ENCODE measurements at places on chromosomes 12 and 14.

- DNase-seq = no peak
These were observed 31.0 kb downstream of the RNF34 start for GRCh38 chr12:121430833-121431415.

GRCh38 chr12:108341356-108341755 lies 2.2 kb upstream of the CMKLR1 start:
- no peak for DNase-seq

GRCh38 chr12:50567926-50568325 lies 63.1 kb downstream of the DIP2B start:
- DNase-seq = no peak

GRCh38 chr12:130083002-130083401 lies 79.3 kb upstream of the FZD10 start:
- no peak for DNase-seq

DNA sequence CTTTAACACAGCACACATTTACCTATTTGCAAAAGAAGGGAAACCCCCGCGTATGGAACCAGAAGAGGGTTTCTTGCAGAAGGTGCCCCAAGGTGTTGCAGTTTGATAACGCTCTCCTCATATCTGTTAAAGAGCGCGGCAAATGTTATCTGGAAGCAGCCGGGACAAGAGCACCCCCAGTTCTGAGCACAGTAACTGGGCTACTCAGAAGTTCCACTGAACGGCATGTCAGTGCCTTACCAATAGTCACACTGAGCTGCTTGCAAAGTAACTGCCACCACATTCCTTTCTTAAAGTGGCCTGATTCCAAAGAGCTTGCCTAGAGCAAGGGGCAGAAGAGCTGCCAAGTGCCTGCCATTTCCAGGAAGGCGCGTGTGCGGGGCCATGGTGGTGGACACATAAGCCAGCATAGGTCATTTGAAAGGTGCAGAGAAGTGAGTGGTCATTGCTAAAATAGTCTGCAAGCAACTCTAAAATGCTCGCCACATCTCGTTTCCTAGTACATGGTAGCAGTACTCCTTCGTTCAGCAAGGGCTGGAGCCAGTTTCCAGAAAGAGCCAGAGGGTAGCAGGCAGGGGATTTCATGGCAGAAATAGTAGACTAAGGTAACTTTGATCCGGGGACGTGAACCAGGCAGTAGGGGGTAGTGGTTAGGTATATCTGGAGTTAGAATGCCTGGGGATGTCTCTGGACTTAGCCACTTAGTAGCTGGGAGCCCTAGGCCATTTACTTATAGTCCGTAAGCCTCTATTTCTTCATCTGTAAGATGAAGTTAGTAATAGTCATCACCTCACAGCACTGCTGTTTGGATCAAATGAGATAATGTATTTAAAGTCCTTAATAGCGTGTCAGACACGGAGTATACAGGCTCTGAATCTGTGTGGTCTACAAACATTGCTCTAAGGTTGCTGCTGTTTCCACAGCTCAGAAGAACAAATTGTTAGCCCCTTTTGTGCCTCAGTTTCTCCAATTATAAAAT lies 37.6 kb downstream of the SPTB start:
- no peak for DNase-seq

DNA sequence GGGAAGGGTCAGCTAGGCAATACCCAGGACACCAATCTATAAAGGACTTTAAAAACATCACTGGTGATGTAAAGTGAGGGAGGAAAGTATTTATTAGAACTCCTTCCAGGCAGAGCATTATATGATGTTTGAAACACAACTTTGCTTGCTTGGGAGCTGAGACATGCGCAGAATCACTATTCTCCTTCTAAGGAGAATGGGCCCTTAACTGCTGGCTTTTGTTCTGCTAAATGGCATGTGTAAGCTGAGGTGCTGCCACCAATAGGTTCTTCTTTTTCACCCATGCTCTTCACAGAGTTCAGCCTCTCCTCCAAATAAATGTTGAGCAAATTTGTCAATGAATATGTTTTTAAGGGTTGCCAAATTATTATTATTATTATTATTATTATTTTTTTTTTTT lies 3.9 kb downstream of the STAC3 start:
- DNase-seq = no peak

- no peak for DNase-seq
These were observed 8.9 kb upstream of the SAV1 start for GRCh38 chr14:50676814-50677516.

DNA sequence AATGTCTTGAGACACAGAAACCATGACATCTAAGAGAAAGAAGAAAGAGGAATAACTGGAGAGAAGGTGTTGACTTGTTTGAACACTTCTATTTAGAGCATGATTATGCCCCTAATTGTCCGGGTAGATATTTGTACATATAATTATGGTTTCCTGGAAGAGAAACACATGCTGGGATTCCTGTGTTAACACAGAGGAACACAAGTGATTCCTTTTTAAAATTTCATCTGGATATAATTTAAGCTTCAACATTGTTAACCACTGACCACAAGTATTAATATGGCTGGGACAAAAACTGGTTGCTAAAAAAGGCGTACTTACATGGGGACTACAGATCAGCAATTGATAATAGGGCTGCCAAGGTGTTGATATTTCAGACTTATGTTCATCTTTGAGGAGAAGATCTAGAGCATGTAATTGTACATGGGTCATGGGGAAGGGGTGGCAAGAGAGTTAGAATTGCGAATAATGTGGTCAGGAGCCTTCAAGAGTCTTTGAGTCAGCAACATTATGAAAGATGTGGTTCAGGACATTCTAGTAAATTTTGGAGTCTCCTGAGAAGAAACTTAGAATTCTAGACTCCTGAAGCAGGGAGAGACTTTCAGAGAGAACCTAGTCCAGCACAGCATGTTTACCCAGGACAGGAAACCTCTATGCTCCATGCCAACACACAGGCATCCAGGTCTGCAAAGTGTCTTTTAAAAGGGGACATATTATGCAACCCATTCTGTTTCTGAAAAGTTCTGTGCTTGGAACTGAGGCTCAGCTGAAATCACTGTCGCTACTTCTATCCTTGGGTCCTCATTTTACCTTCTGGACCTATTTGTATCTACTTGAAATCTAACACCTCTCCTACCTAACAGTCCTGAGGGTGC lies 56.5 kb downstream of the SLC38A1 start:
- no peak for DNase-seq

DNA sequence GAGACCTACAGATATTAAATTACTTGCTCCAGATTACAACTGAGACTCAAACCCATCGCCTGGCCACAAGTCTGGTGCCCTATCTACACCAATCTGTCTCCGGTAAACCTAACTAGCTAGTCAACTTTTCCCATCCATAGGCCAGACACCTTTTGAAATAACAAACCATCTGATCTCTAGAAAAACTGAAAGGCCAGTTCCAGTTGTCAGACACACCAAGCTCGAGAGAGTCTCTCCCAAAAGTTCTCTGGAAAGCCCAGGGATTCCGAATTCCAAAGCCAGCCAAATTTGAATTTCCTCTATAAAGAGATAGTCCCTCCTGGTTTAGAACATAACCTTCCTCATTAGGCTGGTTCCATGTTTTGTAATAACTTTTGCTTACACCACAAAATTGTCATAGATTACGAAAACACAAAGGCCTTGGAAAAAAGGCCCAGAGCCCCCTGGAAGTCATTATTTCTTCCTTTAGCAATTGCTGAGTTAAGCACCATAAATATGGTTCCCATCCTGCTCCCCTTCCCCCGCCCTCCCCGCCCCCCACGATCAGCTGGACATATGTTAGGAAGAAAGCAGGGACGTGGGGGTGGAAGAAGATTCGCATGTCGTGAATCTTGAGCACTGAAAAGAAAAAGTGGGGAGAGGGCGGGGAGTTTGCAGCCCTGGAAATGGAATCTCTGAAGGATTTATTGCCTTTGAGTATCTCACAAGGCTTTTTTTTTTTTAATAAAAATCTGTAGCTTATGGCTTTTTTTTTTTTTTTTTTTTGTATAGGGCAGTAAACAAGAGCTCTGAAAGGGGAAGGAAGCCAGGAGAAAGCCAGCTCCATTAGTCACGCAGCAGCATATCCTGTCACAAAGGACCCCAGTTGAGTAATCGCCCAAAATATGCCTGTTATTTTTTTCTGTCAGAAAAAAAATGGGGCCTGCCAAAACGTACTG lies 110.4 kb downstream of the ZFP36L1 start:
- peak; percentile 69 for DNase-seq

DNA sequence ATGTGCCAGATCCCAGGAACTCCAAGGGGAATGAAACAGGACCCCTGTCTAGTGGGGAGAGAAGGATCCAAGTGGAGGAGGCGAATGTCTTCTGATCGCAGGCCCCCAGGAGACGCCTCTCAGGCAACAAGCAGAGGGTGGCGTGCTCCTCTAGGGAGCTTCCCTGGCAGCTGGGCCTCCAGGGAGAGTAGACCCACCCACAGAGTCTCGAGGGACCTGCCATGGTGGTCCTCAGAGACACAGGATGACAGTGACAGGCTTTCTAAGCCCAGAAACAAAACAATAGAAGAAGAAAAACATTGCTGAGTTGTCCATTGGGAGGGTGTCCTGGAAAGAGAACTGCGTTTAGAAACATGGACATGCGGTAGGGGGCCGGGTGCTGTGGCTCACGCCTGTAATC lies 140.6 kb upstream of the MAP1LC3B2 start:
- no peak for DNase-seq

DNA sequence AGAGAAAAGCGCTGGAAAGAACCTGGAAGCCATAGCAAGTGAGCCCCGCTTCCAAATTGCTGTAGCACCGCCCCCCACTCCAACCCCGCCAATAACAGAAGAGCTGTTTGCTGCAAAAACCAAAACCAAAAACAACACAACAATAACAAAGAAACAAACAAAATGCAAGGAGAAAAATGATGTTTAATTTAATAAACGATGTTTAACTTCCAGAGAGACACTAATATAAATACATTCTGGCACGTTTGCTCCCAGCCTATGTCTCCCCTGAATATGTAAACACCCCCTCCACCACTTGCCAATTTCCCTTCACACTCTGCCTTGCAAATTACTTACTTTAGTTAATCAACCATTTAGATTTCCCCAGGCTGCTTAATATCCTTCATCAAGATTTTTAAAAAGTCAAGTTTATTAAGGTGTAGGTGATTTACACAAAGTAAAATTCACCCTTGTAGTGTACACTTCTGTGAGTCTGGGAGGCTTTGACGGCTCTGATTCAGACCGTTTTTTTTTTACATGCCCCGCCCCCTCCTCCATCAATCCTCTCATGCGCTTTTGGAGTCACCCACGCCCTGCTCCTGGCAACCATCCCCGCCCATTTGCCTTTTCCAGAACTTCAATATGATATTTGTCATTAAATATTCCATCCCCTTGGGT lies 482 bp upstream of the IFI27L2 start:
- peak; percentile 80 for DNase-seq

GRCh38 chr14:99174770-99175319 lies 97.2 kb downstream of the BCL11B start:
- no peak for DNase-seq

DNA sequence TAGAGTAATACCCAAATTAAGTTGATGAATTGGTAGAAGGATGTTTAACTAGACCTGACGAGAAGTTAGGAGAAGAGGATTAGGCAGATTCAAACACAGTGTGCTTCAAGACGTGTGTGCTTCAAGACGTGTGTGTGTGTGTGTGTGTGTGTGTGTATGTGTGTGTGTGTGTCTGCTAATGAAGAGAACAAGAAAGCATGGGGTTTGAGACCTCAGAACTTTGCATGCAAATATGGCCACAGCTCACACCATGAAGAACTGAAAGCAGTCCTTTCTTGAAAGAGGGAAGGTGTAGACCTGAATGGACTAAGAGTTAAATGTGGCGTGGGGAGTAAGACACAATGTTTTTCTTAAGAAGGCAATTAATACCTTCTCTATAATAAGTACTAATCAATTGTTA lies 32.5 kb upstream of the SSPN start:
- no peak for DNase-seq

DNA sequence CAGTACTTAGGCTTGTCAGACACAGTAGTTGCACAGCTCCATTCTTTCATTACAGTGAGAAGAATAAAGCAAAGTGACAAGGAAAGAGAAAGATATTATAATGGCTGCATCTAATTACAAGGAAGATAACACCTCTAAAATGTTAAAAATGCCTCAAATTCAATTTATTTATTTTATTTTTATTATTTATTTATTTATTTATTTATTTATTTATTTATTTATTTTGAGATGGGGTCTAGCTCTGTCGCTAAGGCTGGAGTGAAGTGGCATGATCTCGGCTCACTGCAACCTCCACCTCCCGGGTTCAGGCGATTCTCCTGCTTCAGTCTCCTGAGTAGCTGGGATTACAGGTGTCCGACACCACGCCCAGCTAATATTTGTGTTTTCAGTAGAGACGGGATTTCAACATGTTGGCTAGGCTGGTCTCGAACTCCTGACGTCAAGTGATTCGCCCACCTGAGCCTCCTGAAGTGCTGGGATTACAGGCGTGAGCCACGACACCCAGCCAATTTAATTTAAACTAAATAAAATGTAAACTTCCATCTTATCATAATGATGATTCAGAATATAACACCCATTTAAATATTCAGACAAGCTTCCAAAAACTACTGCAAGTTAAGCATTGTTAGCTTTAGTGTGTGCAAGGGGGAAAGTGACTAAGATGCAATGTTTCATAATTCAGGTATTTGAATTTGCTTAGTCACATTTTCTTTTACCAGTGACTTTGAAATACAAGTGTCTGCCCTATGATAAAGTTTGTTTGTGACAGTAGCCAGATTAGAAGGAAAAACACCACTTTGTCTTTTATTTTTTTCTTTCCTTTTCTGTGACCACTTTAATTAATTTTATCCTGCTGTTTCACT lies 2.4 kb upstream of the CFAP54 start:
- DNase-seq = no peak

DNA sequence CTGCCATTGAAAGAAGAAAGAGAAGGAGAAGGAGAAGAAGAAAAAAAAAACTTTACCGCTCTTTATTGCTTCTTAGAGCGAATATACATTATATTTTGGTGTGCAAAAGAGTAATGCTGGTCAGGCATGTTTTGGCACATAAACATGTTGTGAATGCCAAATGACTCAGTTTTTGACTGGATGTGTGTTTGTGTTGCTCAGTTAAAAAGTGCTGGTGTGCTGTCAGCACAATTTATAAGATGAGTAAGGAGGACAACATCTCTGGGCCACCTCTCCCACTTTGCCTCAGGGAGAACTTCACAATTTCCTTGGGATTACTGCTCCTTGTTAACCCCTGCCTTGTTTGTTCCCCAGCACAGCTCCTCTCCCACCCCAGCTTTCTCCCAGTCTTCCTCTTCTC lies 584.8 kb downstream of the ETNK1 start:
- no peak for DNase-seq

- DNase-seq = no peak
These were observed 131.4 kb downstream of the NDUFA12 start for GRCh38 chr12:94872007-94872653.

GRCh38 chr14:55412676-55413075 lies 1.0 kb upstream of the ATG14 start:
- peak; percentile 16 for DNase-seq
